SK-N-SH (cell line): ENCODE measurements at places on chromosomes 1 and 21.

GRCh38 chr1:176858433-176858916 lies 306.0 kb downstream of the ASTN1 start:
- no peaks in the 10 kb centered on the region for H3K27me3 ChIP-seq
- no peaks in the 10 kb centered on the region; the same call in 1 of the 2 replicates for H3K4me1 ChIP-seq
- DNase-seq = no peak
- H3K36me3 ChIP-seq = no peaks in the 10 kb centered on the region
- H3K27ac ChIP-seq = no peak overlapping the region
- H3K4me3 ChIP-seq = no peak overlapping the region

GRCh38 chr1:54742282-54742681 lies 22.0 kb downstream of the PARS2 start:
- no peaks in the 10 kb centered on the region for H3K27me3 ChIP-seq
- DNase-seq = no peak
- H3K4me1 ChIP-seq = no peaks in the 10 kb centered on the region
- H3K4me3 ChIP-seq = no peak overlapping the region
- peaks cover 39% of the 10 kb centered on the region; the same call in 1 of the 2 replicates for H3K36me3 ChIP-seq

- no peaks in the 10 kb centered on the region for H3K36me3 ChIP-seq
- H3K4me1 ChIP-seq = no peaks in the 10 kb centered on the region
- H3K27me3 ChIP-seq = peaks cover 86% of the 10 kb centered on the region
- no peak overlapping the region for H3K4me3 ChIP-seq
- DNase-seq = no peak
- H3K27ac ChIP-seq = no peak overlapping the region
Observed at GRCh38 chr1:157955221-157955620, 38.2 kb upstream of the KIRREL1 start.

- H3K36me3 ChIP-seq = peaks cover 27% of the 10 kb centered on the region
- H3K27ac ChIP-seq = no peak overlapping the region
- H3K4me3 ChIP-seq = no peak overlapping the region
Observed at GRCh38 chr21:29316029-29316742, 17.5 kb downstream of the BACH1 start.

GRCh38 chr1:32181563-32181962 lies 2.1 kb downstream of the TXLNA start:
- no peak for DNase-seq
- no peaks in the 10 kb centered on the region for H3K27me3 ChIP-seq
- peak overlapping the region; percentile 65; the same call in 1 of the 2 replicates for H3K4me3 ChIP-seq

GRCh38 chr1:158169105-158169504 lies 11.6 kb upstream of the CD1D start:
- no peaks in the 10 kb centered on the region; the same call in 1 of the 2 replicates for H3K27me3 ChIP-seq
- no peak overlapping the region for H3K4me3 ChIP-seq
- DNase-seq = no peak
